Ascending aorta (tissue), 2 donors: ENCODE measurements at places on chromosomes 2 and 18. TPM values are rescaled to one million over a fixed set of nuclear protein-coding genes. Genes with fewer than 3 reads are reported as not detected.

GRCh38 chr2:102041351-102041750, 49.6 kb downstream of the IL1R2 start:
- no peak for DNase-seq
- H3K4me1 ChIP-seq, result no peaks in the 10 kb centered on the region
- no peak overlapping the region for H3K4me3 ChIP-seq
- no peaks in the 10 kb centered on the region for H3K36me3 ChIP-seq
- no peak overlapping the region for H3K27ac ChIP-seq

GRCh38 chr18:71442731-71443141, 1101.4 kb downstream of the CBLN2 start:
- no peaks in the 10 kb centered on the region for H3K4me1 ChIP-seq
- H3K4me3 ChIP-seq, result no peak overlapping the region
- no peak for DNase-seq
- H3K27me3 ChIP-seq, result no peaks in the 10 kb centered on the region

The NOTO gene
- total RNA-seq, result not detected

DNA sequence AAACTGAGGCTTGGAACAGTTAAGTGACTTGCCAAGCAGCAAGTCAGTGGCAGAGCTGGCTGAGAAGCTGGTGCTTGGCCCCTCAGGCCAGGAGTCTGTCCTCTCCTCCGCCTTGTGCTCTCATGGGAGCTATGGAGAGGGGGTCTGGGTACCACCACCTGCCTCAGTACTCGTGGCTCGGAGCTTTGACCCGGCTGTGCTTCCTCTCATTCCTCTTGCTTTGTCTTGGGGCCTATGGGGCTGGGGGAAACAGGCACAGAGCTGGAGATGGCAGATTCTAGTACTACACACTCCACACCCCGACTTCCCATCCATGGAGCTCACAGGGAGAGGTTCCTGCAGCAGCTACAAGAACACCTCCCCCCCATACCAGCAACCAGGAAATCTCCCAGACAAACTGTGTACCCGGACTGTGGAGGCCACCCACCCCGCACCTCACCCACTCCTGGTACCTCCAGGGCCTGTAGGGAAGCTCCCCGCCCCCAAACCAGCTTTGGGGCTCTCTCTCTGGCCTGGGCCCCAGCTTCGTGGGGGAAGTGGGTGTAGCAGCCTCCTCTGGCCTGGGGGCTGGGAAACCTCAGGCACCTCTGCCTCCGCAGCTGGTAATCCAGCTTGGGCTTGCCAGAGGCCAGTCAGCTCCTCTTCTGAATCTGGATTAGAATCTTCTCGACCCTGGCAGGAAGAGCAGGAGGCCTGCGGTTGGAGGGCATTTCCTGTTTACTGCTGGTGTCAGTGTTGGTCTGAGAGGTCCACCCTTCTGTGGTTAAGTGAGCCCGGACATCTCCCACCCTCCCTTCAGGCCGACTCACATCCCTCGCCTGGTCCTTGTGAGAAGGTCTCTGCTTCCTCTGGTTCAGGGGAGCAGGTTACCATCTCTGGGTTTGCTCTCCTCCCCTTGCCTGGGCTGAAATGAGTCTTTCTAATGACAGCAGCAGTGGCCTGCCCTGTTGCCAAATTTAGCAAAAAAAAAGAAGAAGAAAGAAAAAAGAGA, 22.3 kb upstream of the RHOB start:
- H3K27ac ChIP-seq, result peak overlapping the region; percentile 43
- peaks cover 19% of the 10 kb centered on the region for H3K4me1 ChIP-seq
- H3K4me3 ChIP-seq, result no peak overlapping the region
- no peaks in the 10 kb centered on the region for H3K36me3 ChIP-seq
- no peaks in the 10 kb centered on the region for H3K27me3 ChIP-seq

DNA sequence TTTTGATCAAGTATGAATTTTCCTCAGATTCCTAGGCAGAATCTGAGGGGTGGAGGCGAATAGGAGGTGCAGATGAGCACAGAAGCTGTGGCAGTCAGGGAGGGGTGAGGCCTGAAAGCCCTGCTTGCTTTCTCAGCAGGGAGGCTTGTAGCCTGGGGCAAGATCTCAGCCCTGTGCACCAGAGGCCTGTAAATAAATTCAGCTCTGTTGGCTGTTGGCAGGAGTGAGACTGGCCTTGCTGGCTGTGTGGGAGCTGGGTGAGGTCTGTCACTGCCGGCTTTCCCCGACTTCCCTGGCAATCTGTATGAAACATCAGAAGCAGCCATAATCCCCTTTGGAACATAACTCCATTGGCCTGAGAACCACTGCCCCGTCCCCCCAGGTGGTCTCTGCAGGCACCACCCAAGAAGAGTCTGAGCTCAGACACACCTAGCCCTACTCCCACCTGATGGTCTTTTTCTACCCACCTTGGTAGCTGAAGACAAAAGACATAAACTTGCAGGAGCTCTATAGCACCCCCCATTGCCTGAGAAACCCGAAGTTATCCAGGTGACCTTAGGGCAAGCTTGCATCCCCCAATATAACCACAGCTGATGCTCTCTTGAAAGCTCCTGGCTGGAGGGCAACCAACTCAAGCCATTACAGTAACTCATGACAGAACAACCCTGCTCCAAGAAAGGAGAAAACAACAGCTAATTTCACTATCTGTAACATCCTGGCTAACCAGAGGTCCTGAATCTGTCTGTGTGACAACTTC, 32.3 kb downstream of the EVA1A start:
- no peaks in the 10 kb centered on the region for H3K27me3 ChIP-seq
- no peaks in the 10 kb centered on the region for H3K4me1 ChIP-seq
- no peak overlapping the region for H3K27ac ChIP-seq
- H3K36me3 ChIP-seq, result no peaks in the 10 kb centered on the region
- DNase-seq, result no peak

The NOSTRIN gene
- total RNA-seq, result 7.8 TPM

GRCh38 chr18:7116001-7116730, 1.4 kb downstream of the LAMA1 start:
- H3K4me1 ChIP-seq, result peaks cover 18% of the 10 kb centered on the region
- no peaks in the 10 kb centered on the region for H3K36me3 ChIP-seq
- H3K4me3 ChIP-seq, result peak overlapping the region; percentile 52
- no peak overlapping the region for H3K27ac ChIP-seq
- DNase-seq, result no peak

The MAL gene
- not detected for total RNA-seq

The TEX44 gene
- total RNA-seq, result not detected

- no peaks in the 10 kb centered on the region for H3K27me3 ChIP-seq
- peaks cover 69% of the 10 kb centered on the region for H3K4me1 ChIP-seq
- DNase-seq, result no peak
- no peak overlapping the region for H3K4me3 ChIP-seq
- H3K27ac ChIP-seq, result peak overlapping the region; percentile 95
Observed at GRCh38 chr2:46308081-46308480, 10.9 kb downstream of the EPAS1 start.

GRCh38 chr2:104641786-104642185, 212.1 kb upstream of the POU3F3 start:
- no peak for DNase-seq
- H3K27ac ChIP-seq, result no peak overlapping the region
- no peaks in the 10 kb centered on the region for H3K36me3 ChIP-seq
- no peaks in the 10 kb centered on the region for H3K27me3 ChIP-seq

The FLACC1 gene
- total RNA-seq, result 0.32 TPM

DNA sequence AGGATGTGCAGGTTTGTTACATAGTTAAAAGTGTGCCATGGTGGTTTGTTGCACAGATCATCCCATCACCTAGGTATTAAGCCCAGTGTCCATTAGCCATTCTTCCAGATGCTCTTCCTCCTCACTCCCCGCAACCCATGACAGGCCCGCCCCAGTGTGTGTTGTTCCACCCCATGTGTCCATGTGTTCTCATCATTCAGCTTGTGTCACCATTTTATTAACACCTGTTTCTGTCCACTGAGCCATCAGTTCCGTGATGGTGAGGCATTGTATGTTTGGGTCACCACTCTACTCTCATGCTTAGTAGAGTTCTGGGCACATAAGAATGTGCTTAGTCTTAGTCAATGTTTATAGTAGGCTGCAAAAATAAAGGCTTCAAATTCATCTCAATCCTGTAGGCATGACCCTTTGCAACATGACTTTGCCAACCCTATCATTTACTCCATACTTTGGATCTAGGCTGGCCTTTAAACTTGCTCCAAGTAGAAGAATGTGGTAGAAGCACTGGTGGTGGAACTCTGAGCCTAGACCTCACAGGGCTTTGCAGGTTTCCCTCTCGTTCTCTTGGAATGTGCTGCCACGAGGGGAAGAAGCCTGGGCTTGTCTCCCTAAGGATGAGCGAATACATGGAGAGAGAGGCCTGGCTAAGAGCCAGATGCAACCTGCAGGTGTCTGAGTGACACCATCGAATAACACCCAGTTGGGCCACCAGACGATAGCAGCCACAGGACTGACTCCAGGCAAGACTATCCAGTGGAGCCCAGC, 161.5 kb downstream of the NAPG start:
- H3K36me3 ChIP-seq, result no peaks in the 10 kb centered on the region
- no peak overlapping the region for H3K4me3 ChIP-seq
- no peaks in the 10 kb centered on the region for H3K4me1 ChIP-seq
- no peak for DNase-seq

The UBE2E3 gene
- 125 TPM for total RNA-seq

The IGFBP5 gene
- total RNA-seq, result 1,280 TPM

The MYOM1 gene
- 7.8 TPM for total RNA-seq

GRCh38 chr2:127891811-127892210, 6.1 kb upstream of the AMMECR1L start:
- no peak for DNase-seq
- peaks cover 13% of the 10 kb centered on the region for H3K4me1 ChIP-seq
- H3K27me3 ChIP-seq, result no peaks in the 10 kb centered on the region
- no peak overlapping the region for H3K27ac ChIP-seq
- H3K4me3 ChIP-seq, result no peak overlapping the region

DNA sequence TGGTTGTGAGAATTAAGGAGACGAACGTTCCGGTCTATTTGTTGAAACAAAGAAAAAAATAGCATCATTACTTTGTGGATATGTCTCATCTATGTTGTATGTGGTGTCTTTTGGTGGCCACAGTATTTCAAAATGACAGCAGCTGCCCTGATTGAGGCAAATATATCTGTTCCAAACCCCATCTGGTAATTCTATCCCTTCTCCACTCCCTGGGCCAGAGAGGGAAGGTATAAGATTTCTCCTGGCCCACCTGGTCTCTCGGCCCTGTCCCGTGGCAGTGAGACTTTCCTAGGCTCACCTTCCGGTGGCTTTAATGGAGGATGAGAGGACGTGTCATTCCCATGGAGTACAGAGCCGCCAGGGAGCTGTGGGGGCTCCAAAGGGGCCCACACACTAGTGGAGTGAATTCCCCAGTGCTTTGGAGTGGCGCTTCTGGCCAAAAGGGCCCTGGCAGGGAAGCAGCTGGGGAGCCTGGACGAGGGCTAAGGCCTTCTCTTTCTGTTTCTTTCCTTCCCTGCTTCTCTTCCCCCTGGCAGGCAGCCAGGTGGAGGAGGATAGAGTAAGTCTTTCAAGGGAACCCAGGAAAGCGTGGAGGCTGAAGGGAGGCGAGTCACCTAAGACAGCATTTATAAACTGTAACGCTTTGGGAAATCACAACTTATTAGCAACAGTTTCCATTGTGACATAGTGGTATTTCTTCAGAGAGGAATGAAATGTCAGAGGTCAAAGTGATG, 5.6 kb downstream of the FOSL2 start:
- no peaks in the 10 kb centered on the region for H3K27me3 ChIP-seq
- peak overlapping the region; percentile 99 for H3K27ac ChIP-seq

The TMEM178A gene
- total RNA-seq, result 29.5 TPM

GRCh38 chr2:123144082-123144481, 881.0 kb upstream of the CNTNAP5 start:
- no peaks in the 10 kb centered on the region for H3K36me3 ChIP-seq
- H3K4me3 ChIP-seq, result no peak overlapping the region
- H3K27ac ChIP-seq, result no peak overlapping the region
- no peaks in the 10 kb centered on the region for H3K4me1 ChIP-seq

The ASB18 gene
- not detected for total RNA-seq

DNA sequence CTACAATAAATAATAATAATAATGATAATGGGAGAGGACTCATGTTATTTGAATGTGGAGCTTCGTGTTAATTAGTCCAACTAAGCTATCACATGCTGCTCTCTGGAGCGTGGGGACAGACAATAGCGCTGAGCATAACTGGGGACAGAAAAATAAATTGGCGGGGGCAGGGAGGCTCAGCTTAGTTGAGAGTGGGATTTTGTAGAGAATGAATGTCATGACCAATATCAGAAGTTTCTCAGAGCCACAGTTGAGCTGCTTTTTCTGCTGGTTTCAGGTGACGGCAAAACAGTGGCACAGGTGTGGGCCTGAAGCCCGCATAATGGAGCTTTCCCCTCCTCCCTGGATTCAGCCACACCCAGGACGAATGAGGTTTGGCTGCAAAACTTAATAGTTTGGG, 111.1 kb upstream of the CAB39 start:
- no peaks in the 10 kb centered on the region for H3K27me3 ChIP-seq
- no peak overlapping the region for H3K27ac ChIP-seq
- no peaks in the 10 kb centered on the region for H3K36me3 ChIP-seq
- no peak overlapping the region for H3K4me3 ChIP-seq
- no peaks in the 10 kb centered on the region for H3K4me1 ChIP-seq

DNA sequence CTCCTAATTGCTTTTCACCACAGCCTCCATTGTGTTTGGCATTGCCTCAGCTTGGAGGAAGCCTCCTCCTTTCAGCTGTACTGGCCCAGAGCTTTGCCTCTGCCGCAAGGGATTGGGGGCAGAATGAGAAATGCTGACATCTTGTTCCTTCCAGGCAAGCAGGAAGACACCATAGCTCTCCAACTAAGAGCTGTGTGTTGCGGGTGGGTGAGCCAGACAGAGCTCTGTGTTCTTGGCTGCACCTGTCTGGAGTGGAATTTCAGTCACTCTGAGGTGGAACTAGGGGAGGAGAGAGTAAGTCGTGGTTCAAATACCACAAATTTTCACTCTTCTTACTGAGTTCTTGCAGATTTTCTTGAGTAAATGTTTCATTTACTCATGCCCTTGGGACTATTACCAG, 36.6 kb upstream of the KCNF1 start:
- H3K27ac ChIP-seq, result no peak overlapping the region
- no peaks in the 10 kb centered on the region for H3K4me1 ChIP-seq
- no peak overlapping the region for H3K4me3 ChIP-seq
- no peak for DNase-seq
- no peaks in the 10 kb centered on the region for H3K36me3 ChIP-seq
- no peaks in the 10 kb centered on the region for H3K27me3 ChIP-seq

GRCh38 chr2:151886241-151886640, 58.0 kb upstream of the ARL5A start:
- peaks cover 1% of the 10 kb centered on the region for H3K4me1 ChIP-seq
- peak overlapping the region; percentile 20 for H3K27ac ChIP-seq
- H3K27me3 ChIP-seq, result no peaks in the 10 kb centered on the region
- DNase-seq, result no peak
- H3K36me3 ChIP-seq, result no peaks in the 10 kb centered on the region

GRCh38 chr2:234290671-234291070, 206.2 kb downstream of the ARL4C start:
- no peak overlapping the region for H3K27ac ChIP-seq
- H3K4me3 ChIP-seq, result no peak overlapping the region
- no peaks in the 10 kb centered on the region for H3K27me3 ChIP-seq
- peak; percentile 62 for DNase-seq

The EGR4 gene
- not detected for total RNA-seq

The PLGLB1 gene
- total RNA-seq, result not detected
